Left ventricle myocardium superior (tissue), 1 donor: ENCODE measurements at places on chromosomes 13 and 19. TPM values are rescaled to one million over a fixed set of nuclear protein-coding genes. Genes with fewer than 3 reads are reported as not detected.

BRCA2 gene
- total RNA-seq = 0.64 TPM

TRPC4 gene
- 5.6 TPM for total RNA-seq

HCN2 gene
- 14.3 TPM for total RNA-seq

KCNC3 gene
- total RNA-seq = 2.5 TPM

ZNF304 gene
- total RNA-seq = 8.3 TPM

ZNF83 gene
- 15.8 TPM for total RNA-seq

SIRT2 gene
- total RNA-seq = 94.4 TPM

USP12 gene
- total RNA-seq = 20.1 TPM

ZIC5 gene
- total RNA-seq = not detected

COMMD6 gene
- 129 TPM for total RNA-seq

OR4F17 gene
- not detected for total RNA-seq

ANKRD24 gene
- total RNA-seq = 0.42 TPM

RFC3 gene
- total RNA-seq = 5.5 TPM

KIR2DL1 gene
- total RNA-seq = not detected

FLT3LG gene
- 5.9 TPM for total RNA-seq

NOSIP gene
- total RNA-seq = 46.7 TPM

HSPB6 gene
- 676 TPM for total RNA-seq

MAST1 gene
- total RNA-seq = 0.12 TPM

NPAS1 gene
- 0.32 TPM for total RNA-seq

RASGRP4 gene
- 1.2 TPM for total RNA-seq

CD70 gene
- total RNA-seq = not detected

ZNF442 gene
- total RNA-seq = 3.5 TPM

PGLYRP1 gene
- 0.50 TPM for total RNA-seq

PRR12 gene
- 15.6 TPM for total RNA-seq

OSCAR gene
- 1.1 TPM for total RNA-seq

FAM216B gene
- total RNA-seq = 4.4 TPM

IRS2 gene
- 11.3 TPM for total RNA-seq

FREM2 gene
- total RNA-seq = 0.64 TPM

OR7G2 gene
- total RNA-seq = not detected

P2RY11 gene
- total RNA-seq = 4.2 TPM

RFX2 gene
- total RNA-seq = 4.8 TPM

DIRAS1 gene
- 241 TPM for total RNA-seq

OR7E24 gene
- not detected for total RNA-seq

ERICH6B gene
- total RNA-seq = not detected

ZNF649 gene
- total RNA-seq = 8.1 TPM

C1QTNF9B gene
- total RNA-seq = 4.1 TPM

PLIN5 gene
- total RNA-seq = 44.2 TPM

KLF2 gene
- 72.1 TPM for total RNA-seq

NAT14 gene
- total RNA-seq = 6.0 TPM

FNDC3A gene
- total RNA-seq = 18.4 TPM

GPR12 gene
- 0.15 TPM for total RNA-seq

PSMC4 gene
- total RNA-seq = 69.3 TPM

LYPD3 gene
- 0.15 TPM for total RNA-seq

ARHGAP45 gene
- 6.0 TPM for total RNA-seq

EBI3 gene
- 0.92 TPM for total RNA-seq

OR7A5 gene
- not detected for total RNA-seq

ZNF175 gene
- total RNA-seq = 10.7 TPM

SLC1A6 gene
- total RNA-seq = not detected

PSG1 gene
- not detected for total RNA-seq

KLF12 gene
- total RNA-seq = 17.4 TPM

LPAR6 gene
- total RNA-seq = 13.2 TPM

TTYH1 gene
- total RNA-seq = 1.6 TPM

TLE6 gene
- total RNA-seq = 0.30 TPM

STXBP2 gene
- 9.7 TPM for total RNA-seq

WDR62 gene
- total RNA-seq = 28.7 TPM

MISP gene
- not detected for total RNA-seq

LGI4 gene
- 9.0 TPM for total RNA-seq
